ENCODE measurements at places on chromosomes 7 and 10.

DNA sequence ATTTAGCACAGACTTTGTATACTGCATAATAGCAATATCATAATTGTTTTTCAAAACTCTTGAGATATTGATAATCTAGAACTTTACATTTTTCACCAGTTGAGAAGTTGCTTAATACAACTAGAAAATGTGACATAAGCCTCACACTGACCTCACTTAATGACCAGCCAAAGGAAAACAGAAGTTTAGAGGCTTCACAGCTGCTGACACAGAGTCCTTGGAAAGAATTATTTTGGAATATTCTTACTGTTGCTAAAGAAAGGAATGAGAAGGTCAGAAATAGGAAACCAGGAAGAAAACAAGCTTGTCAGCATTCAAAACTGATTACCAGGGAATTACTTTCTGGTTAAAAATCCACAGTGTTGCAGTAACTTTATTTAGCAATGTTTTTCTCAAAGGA lies 35.5 kb upstream of the WASL start:
- DNase-seq: no peak

GRCh38 chr10:24900888-24901685 lies 51.3 kb downstream of the PRTFDC1 start:
- DNase-seq: no peak

DNA sequence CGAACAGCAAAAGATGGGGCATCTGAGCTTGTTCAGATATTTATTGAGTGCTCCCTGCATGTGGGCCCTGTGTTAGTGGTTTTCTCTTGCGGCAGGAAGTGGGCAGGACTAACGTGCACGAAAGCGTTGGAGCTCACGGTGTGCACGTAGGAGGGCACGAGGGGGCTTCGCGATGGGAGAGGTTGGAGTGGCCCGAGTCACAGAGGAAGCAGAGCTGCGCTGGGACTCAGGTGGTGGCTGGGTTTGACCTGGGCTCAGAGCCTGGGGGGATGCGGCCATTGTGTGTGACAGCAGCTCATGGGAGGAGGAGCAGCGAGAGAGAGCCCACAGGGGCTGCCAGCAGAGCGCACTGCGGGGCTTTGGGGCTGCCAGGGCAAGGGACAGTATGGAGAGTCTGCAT lies 7.7 kb downstream of the ZSCAN25 start:
- no peak for DNase-seq

- no peak for DNase-seq
Observed at GRCh38 chr7:107951896-107952295, 51.1 kb downstream of the LAMB1 start.

DNA sequence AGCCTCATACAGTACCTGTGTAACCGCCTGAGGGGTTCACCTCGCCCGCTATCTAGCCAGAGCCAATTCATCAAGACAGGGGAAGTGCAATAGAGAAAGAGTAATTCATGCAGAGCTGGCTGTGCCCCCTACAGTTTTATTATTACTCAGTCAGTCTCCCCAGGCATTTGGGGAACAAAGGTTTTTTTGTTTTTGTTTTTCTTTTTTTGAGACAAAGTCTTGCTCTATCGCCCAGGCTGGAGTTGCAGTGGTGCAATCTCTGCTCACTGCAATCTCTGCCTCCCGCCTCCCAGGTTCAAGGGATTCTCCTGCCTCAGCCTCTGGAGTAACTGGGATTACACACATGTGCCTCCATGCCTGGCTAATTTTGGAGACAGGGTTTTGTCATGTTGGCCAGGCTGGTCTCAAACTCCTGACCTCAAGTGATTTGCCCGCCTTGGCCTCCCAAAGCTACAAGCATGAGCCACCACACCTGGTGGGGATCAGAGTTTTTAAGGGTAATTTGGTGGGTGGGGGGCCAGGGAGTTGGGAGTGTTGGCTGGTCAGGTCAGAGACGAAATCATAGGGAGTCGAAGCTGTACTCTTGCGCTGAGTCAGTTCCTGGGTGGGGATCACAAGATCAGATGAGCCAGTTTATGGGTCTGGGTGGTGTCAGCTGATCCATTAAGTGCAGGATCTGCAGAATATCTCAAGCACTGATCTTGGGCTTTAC lies 116.5 kb downstream of the MARCHF5 start:
- no peak for DNase-seq

GRCh38 chr10:64023926-64024470 lies 502.8 kb downstream of the REEP3 start:
- DNase-seq: no peak

GRCh38 chr10:59362959-59363381 lies 621 bp upstream of the FAM13C start:
- peak; percentile 54 for DNase-seq

GRCh38 chr10:99540657-99541531 lies 8.2 kb downstream of the NKX2-3 start:
- no peak for DNase-seq

DNA sequence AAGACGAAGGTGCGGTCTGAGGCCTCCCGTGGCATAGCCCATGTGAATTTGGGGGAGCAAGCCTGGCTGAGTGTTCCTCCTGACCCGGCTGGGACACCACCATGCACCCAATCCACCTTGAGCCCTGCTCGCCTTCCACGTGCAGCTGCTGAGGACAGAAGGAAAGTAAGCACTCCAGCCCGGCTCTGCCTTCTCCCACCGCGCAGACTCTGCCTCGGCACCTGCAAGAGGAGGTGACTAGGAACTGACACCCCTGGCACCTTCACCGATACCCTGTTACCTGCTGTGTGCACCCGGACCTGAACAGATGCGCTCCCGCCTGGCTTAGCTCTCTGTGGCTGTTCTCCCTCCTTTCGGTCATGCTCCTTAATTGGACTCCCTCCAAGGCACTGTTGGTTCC lies 57.0 kb upstream of the OPN4 start:
- DNase-seq: no peak

DNA sequence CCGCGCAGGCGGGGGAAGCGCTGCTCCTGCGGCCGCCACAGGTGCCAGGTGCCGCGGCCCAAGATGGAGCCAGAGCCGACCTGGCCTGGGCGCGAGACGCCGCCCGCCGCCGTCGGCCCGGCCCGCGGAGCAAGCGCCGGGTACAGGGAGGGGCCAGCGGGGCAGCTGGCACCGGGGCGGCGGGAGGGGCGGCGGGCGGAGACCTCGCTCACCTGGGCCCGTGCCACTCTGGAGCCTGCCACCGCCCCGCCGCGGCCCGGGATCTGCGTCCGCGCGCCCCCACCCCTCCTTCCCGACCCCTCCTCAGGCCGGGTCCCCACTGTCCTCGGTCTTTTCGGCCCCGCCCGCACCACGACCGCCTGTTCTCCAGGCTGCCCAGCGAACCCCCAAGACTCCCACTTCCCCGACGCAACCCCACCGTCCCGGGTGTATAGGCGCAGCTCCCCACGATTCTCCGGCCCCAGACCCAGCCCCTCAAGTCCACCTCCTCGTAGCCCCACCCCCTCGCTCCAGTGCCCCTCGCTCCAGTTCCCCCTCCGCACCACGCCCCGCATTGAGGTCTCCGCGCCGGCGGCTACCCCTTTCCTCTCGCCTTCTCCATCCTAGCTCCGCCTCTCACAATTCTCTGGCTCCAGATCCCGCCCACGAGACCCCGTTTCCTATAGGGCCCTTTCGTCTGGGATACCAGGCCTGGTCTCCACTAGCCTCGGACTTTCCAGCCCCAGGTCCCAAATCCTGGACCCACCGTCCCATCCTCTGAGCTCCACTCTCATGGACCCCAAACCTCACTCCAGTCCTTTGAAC lies at the start of gene GPRIN2:
Gene GPRIN2, minus strand, starts transcription at position 144 of the 804 bp plus-strand sequence. CDS start 5,922 bp downstream, outside the sequence.
- no peak for DNase-seq

DNA sequence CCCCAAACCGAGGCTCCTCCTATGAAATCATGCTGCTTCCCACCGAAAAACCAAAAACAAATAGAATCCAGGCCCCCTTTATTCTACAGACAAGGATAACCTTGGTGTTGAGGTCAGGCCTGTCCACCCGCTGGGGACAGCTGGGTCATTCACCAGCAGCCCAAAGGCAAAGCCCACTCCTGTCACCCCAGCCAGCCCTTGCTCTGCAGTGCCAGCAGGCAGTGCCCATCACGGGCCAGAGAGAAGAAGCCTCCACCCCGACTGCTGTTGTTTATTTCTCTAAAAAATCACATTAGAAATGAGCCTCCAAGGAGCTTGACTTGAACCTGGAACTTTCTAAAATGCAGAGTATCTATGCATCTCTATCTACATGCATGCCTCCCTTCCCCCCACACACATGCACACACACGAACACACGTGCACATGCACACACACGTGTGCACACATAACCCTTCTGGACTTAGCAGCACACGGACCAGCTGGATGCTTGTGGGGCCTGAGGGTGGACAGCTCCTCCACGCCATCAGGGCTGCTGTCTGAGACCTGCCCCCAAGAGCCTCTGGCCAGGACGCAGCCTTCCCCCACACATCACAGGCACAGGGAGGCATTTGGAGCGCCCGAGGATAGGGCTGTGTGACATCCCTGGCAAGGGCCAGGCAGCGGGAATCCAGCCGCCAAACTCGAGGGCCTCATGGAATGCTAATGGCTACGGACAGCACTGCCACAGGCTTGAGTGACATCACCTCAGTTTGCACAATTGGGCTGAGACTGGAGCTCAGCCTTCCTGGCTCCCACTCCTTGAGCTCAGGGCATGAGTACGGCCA lies 22.8 kb downstream of the PRKAG2 start:
- DNase-seq: no peak

- no peak for DNase-seq
Observed at GRCh38 chr7:48759431-48760080, 164.8 kb upstream of the CDC14C start.

DNA sequence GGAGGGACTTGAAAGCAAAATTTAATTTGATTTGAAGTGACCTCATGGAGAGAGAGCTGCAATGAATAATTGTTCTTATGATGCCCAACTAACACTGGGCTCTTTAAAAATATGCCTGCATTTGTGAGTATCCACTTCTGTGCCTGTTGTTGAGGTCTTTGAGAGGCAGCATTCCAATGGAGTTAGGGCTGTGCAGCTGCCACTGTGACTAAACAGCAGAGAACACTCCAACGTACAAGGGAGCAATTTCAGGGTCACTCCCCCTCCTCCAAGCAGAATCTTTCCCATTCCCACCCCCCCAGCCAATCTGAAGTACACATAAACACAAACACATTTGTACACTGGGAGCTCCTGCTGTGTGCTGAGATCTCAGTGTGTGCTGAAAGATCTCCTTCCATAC lies 28.0 kb upstream of the GSAP start:
- DNase-seq: no peak

GRCh38 chr7:109545686-109546085 lies 976.0 kb downstream of the DNAJB9 start:
- no peak for DNase-seq

DNA sequence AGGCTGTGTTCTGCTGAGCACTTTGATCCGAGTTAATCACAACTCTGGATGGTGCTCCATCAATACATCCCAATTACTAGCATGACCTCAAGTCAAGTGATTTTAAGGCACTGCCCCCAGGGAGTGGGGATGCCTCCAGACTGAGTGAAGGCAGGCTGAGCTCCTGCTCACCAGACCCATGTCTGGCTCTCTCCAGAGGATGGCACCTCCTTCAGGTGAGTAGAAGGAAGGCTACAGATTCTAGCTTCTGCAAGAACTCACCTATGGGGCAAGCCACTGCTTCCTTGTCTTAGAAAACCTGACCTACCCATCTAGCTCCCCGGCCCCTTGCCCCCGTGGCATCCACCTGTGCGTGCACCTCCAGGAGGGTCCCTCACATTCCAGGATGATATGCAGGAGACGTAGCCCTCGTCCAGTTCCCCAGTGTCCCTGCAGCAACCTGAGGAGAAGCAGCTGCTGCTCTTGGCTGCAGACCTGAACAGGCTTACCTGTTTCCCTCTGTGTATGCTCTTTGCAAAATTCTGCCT lies 390.3 kb downstream of the GRID1 start:
- no peak for DNase-seq

DNA sequence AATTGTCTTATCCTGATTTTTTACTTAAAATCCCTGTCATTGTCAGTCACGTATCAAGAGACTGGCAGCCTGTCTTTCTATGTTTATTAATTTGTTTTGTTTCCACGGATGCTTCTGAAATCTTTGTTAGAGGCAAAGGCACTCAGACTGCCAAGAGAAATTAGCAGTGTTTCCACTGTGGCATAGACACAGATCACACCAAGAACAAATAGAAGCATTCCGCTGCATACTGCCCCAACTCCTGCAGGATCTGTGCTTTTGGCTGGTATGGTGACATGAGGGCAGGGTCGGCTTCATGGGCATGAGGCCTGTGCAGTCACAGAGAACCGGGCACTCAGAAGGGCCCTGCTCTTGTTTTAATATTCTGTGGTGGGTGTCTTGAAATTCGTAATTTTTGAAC lies 18.4 kb downstream of the CLDN12 start:
- no peak for DNase-seq

- DNase-seq: no peak
Observed at GRCh38 chr10:116408719-116409118, 18.9 kb upstream of the PNLIPRP3 start.

Measured in omental fat pad (tissue), 4 donors.